Suppressor macrophage treated with lipopolysaccharide for 1 hour (primary cell): ENCODE measurements at places on chromosomes 3 and 15.

GRCh38 chr3:62558549-62559112 lies 185.3 kb upstream of the FEZF2 start:
- DNase-seq = peak; percentile 1

GRCh38 chr15:66408254-66408653 lies 21.5 kb downstream of the MAP2K1 start:
- DNase-seq = no peak

DNA sequence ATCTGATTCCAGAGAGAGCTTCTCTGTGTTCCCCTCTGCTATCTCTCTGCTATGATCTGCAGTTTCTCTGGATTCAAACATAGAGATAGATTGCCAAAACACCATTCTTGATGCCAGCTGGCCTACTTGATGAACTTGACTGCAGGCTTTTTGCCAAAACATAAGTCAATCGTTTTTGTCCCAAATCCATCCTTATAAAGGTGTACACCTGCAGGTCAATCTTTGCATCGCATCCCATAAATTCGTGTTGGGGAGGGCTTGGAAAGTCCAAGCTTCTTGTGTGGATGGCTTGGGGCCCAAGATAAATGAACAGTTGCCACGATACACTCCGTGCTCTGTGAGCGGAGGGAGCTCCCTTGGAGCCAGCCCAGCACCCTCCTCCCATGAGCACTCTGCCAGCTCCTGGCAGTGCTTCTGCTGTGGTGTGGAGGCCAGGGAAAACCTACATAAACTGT lies 2.7 kb downstream of the CERS3 start:
- DNase-seq = no peak

DNA sequence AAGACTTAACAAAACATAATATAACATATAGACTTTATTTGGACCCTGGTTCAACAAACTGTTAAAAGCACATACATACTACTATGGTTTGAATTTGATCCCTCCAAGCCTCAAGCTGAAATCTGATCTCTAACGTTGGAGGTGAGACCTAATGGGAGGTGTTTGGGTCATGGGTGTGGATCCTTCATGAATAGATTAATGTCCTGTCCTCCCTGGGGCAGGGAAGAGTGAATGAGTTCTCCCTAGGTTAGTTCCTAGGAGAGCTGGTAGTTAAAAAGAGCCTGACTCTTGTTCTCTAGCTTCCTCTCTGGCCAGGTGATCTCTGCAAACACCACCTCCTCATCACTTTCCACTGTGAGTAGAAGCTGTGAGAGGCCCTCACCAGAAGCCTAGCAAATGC lies 36.4 kb downstream of the CLASP2 start:
- no peak for DNase-seq

- DNase-seq = no peak
Observed at GRCh38 chr15:100502651-100503050, 26.1 kb downstream of the CERS3 start.

DNA sequence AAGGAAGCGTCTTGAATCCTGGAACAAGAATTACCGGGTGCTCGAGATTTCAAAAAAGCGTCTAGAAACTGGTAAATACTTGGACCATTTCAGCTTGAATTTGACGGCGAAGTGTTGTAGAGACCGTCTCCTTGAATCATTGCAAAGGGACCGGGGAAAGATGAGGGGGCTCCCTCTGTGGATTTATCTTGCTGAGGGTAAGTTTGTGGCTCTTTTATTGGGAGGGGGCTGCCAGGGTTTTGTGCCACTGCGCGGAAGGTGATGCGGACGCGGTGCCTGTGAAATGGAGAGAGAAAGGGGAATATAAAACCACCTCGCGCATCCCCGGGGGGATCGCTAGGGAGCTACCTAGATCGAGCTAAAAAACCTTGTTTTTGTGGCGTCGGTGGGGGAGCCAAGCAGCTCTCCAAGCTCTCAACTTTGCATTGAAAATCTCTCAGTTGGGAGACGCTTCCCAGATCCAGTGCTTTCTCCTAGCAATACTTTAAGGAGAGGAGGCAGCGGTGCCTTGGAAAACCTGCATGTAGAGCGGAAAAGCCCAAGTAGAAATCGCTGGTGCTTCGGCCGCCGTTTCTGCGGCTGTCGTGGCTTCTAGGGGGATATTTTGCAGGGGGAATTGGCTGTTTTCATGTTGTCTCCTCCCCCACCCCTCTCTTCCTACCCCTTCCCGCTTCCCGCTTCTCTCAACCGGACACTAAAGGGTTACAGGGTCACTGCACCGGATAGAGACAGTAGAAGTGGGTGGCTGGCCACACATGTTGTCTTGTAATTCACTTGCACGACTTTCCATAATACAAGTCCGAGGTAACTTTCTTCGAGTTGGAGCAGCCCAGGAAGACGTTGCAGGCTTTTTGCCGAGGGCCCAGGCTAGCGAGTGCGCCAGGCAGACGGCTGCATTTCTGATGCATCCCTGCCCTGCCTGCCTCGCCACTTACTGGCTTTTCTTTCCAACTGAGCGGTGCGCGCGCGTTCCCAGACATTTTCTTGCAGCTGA lies 187.6 kb downstream of the NLGN1 start:
- DNase-seq = no peak

DNA sequence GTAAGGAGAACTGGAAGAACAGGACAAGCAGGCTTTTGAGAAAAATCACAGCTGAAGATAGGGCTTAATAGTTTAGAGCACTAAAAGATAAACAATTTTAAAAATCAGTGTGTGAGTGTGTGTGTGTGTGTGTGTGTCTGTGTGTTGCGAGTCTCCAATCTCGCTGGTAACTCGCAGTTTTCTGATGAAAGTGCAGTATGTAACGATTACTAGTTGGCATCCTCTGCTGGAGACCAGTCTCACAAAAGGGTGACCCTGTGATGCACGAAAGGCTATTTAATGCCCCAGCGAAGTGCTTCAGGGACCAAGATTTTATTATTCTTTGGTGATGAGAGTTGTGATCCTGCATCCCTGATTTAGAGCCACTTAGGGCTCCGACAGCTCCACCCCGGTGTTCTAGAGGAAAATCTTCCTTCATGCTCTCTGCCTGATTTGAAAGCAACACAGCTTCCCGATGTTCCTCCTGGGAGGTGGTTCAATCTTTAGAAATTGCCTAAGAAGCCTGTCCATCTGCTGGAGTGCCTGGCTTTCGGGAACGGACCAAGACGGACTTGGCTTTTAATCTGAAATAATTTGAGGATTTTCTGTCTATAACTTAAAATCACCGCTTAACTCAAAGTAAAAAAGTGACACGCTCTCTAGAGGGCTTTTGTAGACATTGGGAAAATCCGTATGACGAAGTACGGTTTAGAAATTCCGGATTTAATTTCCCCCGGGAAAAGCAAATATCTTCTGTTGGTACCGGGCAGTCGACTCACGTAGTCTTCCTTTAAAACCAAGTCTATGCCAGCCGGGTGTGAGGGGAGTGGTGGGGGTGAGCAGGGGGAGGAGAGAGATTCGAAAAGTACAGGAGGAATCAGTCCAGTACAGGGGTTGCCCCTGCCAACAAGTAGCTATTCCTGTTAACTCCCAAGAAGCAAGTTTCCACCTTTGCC lies 1.1 kb upstream of the ALCAM start:
- peak; percentile 90 for DNase-seq

DNA sequence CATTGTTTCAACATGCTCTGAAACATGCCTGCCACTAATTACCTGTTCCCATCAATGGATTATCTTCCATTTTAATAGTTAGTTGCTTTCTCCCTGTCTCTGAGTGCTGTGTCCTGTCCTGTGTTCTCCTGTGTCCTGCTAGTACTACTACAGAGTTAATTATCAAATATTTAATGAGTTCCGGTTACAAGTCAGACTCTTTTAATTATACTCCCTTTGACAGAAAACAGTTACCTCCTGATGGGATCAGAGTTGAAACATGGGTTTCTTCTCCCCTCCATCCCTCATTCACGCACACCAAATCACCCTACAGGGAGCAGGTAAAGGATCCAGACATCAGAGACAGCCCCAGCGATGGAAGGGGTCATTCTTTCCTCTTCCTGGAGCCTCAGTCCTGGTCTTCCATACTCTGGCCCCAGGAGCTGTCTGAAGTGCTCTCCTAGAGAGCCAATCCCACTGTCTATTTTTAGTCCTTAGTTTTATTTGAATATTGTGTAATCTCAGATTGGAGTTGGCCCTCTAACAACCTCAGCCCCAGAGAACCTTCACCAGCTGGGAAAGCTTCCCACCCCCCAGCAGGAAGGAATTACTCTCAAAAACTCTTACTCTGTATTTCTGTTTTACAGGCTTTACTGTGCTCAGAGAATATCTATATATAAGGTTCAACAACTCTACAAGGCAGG lies 137.0 kb upstream of the C2CD4B start:
- DNase-seq = no peak

- DNase-seq = peak; percentile 52
Observed at GRCh38 chr3:194137008-194137505, 1.1 kb downstream of the HES1 start.

DNA sequence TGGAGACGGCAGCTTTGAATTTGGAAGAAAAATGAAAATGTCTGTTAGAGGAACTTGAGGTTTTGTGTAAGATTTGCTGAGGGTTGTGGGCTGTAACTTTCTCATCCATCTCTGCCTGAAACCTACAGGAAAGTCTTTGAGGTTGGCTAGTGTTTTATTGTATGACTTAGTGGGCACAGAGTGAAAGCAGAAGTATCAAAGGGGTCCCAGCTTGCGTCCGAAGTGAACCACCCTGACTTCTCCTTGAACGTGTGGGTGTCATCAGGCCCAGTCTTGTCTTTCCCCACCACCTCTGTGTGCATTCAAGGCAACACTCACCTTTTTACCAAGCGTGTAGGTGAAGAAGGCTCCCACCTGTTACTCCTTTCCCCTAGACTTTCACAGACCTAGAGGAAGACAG lies 682.1 kb upstream of the CFAP20DC start:
- DNase-seq = no peak

GRCh38 chr3:69425249-69425648 lies 39.4 kb upstream of the FRMD4B start:
- DNase-seq = no peak

DNA sequence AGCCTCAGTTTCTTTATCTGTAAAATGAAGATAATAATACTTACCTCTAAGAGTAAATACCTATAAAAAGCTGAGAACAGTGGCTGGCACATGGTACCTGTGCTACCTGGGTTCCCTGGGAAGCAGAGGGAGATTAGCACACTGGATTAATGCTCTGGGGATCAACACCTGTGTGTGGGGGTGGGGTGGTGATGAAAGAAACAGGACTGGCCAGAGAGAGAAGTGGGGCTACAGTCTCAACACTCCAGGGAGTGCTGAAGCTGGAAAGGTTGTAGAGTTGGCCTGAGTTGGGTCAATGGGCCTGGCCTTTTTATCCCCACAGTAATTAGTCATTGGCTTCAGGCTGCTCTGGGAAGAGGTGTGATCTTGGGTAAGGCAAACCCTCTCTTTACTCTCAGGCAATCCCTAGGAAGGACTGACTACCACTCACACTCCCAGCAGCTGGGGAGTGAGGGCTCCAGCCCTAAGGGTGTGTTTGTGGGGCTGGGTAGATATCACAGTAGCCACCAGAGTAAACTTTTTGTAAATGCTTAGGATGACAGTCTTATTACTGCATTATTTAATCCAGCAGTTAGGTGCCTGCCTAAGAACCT lies 102.5 kb downstream of the SV2B start:
- DNase-seq = no peak

DNA sequence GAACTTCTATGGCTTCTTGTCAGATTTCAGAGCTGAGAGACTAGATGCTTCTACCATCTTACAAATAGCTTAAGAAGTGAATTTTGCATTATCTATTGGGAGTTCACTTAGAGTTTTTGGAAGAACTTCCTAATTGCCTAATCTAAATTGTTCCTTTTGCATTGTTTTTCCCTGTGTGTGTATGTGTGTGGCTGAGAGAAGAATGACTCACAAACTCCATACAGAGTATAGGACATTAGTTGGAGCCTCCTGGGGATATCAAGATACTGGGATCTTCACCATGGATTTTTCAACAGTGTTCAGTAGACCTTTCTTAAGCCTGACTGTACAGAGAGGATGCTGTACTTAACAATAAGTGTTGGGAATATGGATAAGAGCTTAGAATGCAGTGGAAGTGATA lies 10.9 kb downstream of the TLNRD1 start:
- no peak for DNase-seq

DNA sequence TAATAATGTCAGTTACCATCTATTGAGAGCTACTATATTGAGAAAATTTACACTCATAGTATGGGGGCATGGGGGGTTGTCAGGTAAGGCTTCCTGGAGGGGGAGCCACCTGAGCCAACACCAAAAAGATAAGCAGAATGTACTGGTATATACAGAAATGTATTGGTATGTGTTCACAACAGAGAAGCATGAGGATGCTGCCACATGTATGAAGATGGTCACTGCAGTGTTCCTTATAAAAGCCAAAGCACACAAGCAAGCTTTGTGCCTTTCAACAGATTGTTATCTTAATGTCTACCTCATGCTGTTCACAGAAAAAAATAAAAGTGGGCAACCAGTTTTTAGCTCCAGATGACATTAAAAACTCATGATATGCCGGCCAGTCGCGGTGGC lies 149.0 kb downstream of the MAGI1 start:
- DNase-seq = no peak
